ENCODE measurements at places on chromosomes 3 and 15.

GRCh38 chr15:89361451-89362202 is 27.0 kb upstream of the POLG start:
- no peak for DNase-seq

GRCh38 chr3:108406063-108406660 is 104.2 kb downstream of the MYH15 start:
- DNase-seq: no peak

GRCh38 chr3:32816439-32817256 is 1.1 kb upstream of the TRIM71 start:
- DNase-seq: no peak

- no peak for DNase-seq
These were observed 18.5 kb downstream of the LIMD1 start for GRCh38 chr3:45612918-45613602.

DNA sequence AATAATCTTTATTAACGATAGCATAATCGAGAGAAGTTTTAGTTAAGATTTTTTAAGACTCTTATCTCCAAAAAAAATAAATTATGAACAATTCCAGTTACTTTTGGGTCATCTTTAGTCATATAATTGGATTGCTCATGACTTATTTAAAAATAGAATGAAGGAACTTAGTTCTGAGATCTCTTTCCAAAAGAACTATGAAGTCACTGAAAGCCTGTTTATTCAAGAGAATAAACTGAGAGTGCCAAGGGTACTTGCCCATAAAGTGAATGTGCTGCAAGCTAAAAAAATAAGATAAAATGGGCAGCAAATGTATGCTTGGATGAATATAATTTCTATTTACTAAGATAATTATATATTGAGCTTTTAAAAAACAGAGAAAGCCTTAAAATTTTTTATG is 176.5 kb upstream of the PLSCR5 start:
- no peak for DNase-seq

DNA sequence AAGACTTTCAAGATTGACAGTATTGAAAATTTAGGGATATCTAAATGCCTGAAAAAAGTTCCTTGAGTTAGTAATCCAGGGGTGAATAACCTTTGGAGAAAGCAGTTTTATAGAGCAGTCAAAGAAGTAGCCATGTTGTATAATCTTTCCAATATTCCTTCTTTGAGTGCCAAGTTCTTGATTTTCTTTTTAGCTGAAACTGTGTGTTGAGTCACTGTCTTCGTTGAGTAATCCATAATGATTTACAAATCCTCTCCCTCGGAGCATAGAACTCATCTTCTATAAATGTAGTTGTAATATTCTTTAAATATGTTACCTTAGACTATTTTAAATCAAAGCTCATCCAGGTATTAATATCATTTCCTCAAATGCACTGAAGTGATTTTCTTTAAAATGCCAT is 135.2 kb downstream of the BBX start:
- no peak for DNase-seq

- no peak for DNase-seq
These were observed 6.0 kb upstream of the AMOTL2 start for GRCh38 chr3:134380249-134380648.

DNA sequence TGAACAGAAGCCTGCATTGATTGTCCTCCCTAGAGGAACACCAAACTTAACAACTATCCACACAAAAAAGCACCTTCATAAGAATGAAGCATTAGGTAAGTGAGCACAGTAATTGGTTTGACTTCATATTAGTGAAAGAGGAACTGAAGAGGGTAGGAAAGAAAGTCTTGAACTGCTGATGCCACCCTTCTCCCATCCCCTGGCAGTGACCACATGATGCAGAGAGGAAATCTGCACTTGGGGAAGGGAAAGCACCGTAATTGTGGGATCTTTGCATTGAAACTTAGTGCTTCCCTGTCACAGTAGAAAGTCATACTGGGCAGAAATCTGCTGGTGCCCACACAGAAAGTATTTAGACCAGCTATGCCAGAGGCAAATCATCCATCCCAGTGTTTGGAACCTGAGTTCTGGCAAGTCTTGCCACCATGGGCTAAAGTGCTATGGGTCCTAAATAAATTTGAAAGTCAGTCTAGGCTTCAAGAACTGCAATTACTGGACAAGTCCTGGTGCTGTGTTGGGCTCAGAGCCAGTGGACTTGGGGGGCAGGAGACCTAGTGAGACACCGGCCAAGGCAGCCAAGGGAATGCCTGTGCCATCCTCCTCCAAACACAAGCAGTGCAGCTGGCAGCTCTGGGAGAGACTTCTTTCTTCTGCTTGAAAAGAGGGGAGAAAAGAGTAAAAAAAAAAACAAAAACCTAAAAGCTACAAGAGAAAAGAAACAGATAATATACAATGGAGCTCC is 63.6 kb downstream of the SLC15A2 start:
- DNase-seq: no peak

- no peak for DNase-seq
These were observed 99.7 kb upstream of the VGLL3 start for GRCh38 chr3:87090631-87091030.

GRCh38 chr3:87436781-87437543 is 160.6 kb upstream of the POU1F1 start:
- no peak for DNase-seq

- no peak for DNase-seq
These were observed 403.5 kb downstream of the FHIT start for GRCh38 chr3:60847791-60848190.

All from activated CD4-positive, CD25-positive, alpha-beta regulatory T cell (primary cell).